Stimulated activated CD8-positive, alpha-beta memory T cell treated with anti-CD3 and anti-CD28 coated beads, Interleukin-4, amount 100 ng/mL, for 1 hour (primary cell): ENCODE measurements at places on chromosomes 2 and 18.

DNA sequence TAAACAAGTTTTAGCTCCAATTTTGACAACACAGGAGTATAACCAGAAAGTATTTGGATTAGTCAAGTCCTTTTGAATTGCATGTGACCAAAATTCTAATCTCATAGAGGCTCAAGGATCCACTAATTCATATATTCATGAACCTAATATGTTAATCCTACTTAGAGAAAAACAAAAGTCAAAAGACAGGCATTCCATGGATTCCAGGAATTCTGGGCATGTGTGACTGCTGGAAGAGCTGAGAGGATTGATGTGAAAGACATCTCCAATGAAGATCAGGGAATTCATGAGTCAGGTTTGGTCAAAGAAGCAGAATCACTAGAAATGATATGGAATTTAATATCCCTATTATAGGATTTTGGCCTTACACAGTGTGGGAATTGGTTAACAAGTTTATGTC, 1494.6 kb upstream of the DDX18 start:
- no peak for DNase-seq

DNA sequence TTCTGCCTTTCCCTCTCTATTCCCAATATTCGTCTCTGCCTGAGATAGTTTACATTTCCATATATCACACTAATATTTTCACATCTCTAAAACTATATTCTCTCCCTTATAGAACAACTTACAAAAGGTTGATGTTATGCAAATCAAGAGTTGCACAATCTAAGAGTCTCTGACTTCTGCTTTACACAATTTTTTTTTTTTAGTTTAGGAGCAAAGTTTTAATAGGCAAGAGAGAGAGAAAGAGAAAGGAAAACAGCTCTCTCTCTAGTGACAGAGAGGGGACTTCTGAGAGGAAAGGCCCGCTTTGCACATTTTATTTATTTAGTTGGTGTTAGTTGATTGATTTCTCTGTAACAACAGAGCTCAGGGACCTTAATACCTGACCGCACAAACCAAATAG, 380.2 kb downstream of the TXNL1 start:
- DNase-seq = no peak

GRCh38 chr2:134199123-134199522, 54.7 kb upstream of the MGAT5 start:
- DNase-seq = no peak

GRCh38 chr2:51511002-51511401, 479.1 kb upstream of the NRXN1 start:
- no peak for DNase-seq

DNA sequence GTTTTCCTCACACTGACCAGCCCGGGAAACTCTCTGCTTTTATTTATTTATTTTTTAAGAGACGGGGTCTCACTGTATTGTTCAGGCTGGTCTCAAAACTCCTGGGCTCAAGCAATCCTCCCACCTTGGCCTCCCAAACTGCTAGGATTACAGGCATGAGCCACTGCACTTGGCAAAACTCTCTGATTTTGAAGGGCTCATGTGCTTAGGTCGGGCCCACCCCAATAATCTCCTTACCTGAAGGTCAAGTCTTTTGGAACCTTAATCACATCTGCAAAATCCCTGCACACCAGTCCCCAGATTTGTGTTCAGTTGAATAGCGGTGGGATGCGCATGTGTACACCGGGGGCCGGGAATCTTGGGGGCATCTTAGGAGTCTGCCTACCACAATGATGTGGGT, 7.7 kb upstream of the ECEL1 start:
- DNase-seq = no peak

GRCh38 chr2:6008186-6008585, 316.0 kb downstream of the SOX11 start:
- DNase-seq = no peak

DNA sequence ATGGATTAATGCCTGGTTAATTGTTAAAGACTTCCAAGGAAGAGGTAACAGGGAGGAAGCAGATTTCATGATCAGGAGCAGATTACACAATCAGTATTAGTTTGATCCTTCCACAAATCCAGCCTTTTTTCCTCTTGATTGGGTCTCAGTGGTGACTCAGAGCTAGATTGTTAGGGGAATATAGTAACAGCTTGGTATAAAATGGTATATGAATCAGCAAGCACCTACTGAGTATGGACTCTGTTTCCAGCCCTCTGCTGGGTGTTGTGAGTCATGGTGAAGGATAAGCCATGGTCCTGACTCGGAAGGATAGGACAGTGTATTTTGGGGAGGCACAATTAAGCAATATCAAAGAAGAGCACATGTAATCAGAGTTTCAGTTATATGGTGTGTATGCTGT, 272.4 kb upstream of the DPP10 start:
- DNase-seq = no peak

GRCh38 chr18:59272891-59273758, at the start of gene RAX:
Gene RAX, minus strand, starts transcription at chr18:59273454. Its CDS starts 248 bp downstream, at chr18:59273206.
- DNase-seq = no peak

DNA sequence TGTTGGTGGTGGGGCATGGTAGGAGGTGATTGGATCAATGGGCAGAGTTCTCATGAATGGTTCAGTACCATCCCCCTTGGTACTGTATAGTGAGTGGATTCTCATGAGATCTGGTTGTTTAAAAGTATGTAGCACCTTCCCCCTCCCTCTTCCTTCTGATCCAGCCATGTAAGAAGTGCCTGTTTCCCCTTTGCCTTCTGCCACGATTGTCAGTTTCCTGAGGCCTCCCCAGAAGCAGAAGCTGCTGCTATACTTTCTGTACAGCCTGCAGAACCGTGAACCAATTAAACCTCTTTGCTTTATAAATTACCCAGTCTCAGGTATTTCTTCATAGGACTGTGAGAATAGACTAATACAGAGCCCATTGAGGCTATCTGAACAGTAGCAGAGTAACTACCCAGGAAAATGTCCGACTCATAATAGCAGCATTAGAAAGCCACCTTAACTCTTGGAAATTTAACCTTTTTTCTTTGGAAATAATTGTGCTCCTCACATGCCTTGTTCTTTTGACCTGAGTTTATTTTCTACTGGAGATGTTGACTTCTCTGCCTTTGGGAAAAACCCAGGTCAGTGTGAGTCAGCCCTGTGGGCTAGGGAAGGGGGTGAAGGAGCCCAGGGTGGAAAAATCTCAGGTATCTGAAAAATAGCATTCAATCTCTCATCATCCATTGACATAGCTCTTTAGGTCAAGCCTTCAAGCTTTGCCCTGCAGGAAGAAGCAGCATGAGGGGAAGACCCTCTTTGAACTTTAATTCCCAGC, 18.1 kb downstream of the CYP1B1 start:
- no peak for DNase-seq

DNA sequence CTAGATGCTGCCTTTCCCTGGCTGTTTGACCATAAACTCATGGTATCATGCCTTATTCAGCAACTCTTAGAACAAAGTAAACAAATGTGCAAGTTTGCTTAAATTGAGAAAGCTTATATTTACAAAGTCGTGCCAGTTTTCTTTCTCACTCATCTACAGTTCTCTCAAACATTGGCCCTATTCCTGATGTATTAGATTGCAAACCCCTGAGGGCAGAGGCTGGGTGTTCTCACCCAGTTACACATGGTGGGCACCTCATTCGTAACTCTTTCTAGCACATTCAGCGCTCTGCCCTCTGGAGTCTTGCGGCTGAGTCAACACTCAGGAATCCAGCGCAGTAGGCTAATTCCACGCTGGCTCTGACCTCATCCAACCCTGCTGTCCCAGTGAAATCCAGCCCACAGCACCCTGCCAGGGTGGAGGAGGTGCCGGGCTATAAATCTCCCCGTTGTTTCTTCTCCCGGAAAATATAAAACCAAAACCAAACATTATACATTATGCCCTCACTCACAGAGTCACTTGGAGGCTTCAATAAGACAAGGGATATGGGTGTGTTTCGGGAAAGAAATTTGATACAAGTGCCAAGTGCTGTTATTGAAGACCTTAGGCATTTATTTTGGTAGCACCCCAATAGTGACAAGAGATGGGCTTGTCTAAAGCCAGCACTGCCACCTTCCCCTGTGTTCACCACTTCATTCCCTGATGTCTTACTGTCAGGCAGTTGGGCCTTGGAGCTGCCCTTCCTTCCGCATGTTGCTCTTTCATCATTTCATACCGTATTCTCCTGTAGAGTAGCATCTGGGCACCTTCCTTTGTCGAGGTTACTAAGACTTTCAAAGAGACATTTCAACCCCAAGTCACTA, 287.4 kb downstream of the PRKCE start:
- no peak for DNase-seq

DNA sequence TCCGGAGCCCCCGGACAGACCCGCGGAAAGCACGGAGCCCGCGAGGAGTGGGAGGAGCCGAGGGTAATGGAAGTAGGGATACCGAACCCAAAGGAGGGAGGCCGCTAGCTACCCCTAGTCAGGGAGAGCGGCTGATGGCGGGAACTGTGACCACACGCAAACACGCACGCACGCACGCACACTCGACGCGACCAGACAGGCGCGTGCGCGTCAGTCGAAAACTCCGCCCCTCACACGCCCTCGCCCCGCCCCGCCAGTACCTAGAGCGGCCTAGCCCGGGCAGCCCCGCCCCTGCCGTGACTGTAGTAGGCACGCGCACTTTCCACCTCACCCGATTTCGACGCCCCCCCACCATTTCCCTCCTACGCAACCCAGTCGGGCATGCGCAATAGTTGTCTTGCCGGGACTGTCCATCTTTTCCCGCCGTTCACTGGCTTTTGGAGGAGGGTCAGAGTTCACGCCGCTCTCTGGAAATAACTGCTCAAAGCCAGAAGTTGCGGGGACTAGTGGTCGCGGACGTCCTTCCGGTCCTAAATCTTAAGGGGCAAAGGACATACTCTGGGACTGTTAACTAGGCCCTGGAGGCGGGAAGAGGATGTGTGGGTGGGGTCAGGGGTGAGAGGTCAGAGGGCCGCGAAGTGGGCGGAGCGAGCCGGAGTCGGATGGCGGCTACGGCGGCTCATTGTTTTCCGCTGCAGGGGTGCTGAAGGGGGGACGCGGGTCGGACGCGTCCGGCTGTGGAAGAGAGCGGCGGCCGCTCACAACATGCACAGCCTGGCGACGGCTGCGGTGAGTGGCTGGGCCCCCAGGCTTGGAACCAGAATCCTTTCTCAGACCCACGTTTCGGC, at the start of the genes CNOT9 and USP37:
Gene CNOT9, plus strand, starts transcription at position 650 of the 848 bp plus-strand sequence. Its CDS starts 116 bp downstream, at position 766.
Gene USP37, minus strand, starts transcription at position 162 of the 848 bp plus-strand sequence. CDS start 9,698 bp downstream, outside the sequence.
- DNase-seq = peak; percentile 100

DNA sequence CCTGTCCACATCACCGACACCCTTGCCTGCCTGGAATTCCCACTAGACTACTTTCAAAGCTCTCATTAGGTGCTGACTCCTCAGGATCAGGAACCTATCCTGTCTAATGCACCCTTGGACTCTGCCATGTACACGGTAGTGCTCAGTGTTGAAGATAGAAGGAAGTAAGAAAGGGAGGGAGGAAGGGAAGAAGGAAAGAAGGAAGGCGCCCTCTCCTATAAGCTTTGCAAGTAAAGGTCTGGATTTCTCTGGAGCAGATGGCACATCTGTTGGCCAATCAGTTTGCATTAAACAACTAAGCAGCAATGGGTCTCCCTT, 45.3 kb downstream of the SCTR start:
- no peak for DNase-seq

DNA sequence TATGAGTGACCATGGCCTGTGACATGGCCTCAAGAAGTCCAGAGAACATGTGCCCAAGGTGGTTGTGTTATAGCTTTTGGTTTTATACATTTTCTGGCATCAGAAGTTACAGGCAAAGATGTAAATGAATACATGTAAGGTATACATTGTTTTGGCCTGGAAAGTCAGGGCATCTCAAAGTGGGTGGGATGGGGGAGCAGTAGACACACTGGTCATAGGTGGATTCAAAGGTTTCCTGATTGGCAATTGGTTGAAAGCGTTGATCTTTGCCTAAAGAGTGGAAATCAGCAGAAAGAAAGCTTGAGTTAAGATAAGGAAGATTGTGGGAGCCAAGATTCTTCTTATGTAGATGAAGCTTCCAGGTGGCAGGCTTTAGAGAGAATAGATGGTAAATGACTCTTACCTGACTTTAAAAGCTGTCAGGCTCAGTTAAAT, 62.1 kb upstream of the DYNAP start:
- no peak for DNase-seq

- DNase-seq = no peak
Measured at GRCh38 chr18:21684731-21685130, 19.8 kb downstream of the ABHD3 start.

DNA sequence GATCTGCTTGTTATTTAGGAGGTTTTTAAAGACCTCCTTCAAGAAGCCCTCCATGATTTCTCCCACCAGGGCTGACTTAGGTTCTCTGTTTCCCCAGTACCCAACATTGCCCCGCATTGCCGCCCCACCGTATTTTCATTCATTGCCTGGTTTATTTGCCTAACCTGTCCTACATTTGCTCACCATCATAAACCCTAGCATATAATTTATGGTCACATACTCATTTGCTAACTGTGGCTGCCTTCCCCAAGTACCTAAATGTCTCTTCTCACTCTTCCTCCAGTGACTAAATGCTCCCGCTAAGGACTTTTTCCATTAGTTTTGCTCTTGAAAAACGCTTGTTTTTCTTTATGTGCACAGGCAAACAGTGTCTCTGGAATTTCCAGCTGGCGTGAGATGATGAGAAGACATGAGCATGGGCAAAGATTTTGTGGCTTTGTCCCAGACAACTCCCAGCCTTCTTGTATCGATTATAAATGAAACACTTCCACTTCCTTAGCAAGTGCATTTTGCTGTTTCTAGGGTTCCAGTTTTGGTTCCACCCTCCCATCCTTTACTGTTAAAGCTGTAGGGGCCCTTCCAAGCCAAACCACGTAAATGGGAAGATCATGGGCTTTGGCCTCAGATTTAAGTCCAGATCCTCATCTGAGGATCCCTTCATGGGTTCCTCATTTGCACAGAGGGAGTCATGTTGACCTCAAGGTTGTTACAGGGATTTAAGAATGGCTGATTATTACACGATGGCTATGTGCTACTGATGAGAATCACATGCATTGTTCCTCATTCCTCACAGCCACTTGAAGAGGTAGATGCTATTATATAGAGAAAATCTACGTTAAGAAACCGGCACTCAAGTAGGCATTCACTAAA, 21.0 kb upstream of the ARMC9 start:
- no peak for DNase-seq

DNA sequence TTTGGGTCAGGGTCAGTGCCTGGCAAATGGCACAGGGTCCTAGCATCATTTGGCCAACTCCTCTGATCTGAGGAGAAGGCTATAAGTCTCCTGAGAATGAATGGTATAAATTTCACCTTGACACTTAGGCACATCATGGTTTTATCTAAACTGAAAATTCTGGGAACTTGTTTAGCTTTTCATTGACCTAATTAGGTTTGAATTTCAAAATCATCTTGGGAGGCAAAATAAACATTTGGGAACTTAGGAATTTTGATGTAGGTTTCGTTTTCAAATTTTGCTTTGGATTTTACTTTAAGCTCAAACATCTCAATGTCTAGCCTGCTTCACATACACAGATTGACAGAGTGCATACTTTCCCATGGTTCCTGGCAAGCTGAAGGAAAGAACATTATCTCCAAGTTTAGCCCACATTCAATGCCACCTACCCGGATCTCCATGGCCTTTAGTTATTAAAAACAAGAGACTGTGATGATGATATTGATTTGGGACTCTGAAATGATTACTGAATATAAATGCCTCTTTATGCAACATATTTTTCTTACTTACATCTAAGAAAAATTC, 44.5 kb downstream of the MYOM1 start:
- no peak for DNase-seq

GRCh38 chr2:8244639-8245038, 437.2 kb upstream of the ID2 start:
- no peak for DNase-seq
